CD4-positive, alpha-beta T cell treated with Interleukin-10 for 1 hour (primary cell): ENCODE measurements at places on chromosomes 1 and 21.

- no peak for DNase-seq
Observed at GRCh38 chr1:906600-907420, 16.9 kb upstream of the SAMD11 start.

DNA sequence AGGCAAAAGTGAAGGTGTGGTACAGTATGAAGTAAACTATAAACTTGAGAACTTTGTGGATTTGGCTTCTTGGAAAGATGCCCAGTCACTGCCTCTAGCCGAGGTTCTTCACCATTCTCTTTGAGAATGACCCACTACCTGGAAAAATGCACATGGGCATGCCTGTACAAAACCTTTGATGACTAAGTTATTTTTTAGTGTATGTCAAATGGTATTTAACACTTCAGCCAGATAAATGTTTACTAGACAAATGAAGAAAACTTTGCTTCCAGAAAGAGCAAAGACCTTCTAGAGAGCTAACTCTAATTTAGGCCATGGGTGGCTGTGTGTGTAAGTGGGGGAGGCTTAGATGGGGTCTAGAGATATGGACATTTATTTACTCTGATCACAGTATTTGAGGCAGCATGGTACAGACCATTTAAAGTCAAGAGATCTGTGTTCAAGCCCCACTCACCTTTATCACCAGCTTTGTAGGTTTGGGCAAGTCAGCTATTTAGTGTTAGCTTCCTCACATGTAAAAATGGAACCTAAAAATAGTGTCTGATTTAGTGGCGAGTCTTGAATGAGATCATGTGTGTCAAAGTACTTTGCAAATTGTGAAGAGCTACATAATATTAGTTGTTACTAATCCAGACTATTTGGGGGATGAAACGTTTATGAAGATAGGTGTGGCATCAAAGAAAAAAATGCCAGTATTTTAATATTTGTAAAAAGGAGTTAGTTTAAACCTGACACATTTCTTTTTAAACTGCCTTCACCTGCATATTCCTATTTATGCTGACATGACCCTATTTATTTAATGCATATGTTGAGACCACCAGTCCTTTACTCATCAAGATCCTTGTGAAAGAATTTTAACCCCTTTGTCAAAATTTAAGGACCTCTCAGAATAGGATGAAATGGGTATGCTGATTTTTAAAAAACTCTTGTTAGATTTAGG is 20.2 kb downstream of the NFYC start:
- DNase-seq: no peak

DNA sequence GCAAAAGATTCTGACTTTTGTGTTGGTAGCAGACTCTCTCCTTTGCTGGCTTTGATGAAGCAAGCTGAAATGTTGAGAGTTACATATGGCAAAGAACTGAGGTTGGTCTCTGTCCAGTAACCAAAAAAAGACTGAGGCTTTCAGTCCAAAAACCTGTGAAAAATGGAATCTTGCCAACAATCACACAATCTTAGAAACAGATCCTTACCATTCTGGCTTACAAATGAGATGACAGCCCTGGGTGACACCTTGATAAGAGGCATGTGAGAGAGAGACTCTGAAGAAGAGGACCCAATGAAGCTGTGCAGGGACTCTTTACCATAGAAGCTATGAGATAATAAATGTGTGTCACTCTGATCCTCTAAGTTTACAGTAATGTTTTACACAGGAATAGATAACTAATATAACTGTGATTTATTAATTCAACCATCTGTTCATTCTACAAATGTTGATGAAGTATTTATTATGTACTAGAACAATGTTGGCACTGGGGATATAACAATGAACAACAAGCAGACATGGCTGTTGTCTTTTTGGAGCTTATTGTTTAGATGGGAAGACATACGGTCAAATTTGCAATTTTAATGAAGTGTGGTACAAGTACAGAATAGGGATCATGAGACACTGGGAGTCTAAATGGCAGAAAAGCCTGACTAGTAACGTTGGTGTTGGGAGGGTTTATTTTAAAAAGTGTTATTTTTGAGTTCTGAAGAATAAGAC is 251.0 kb downstream of the OLFM3 start:
- no peak for DNase-seq

GRCh38 chr1:20182415-20182814 is 3.5 kb upstream of the UBXN10 start:
- DNase-seq: no peak

GRCh38 chr1:235327559-235328270 is at the start of gene ARID4B:
ARID4B (minus strand) TSS chr1:235328179; CDS start chr1:235326919, 1,260 bp downstream.
- no peak for DNase-seq

- no peak for DNase-seq
Observed at GRCh38 chr1:110608247-110608646, 2.1 kb upstream of the KCNA2 start.

- peak; percentile 90 for DNase-seq
Observed at GRCh38 chr1:109739738-109740614, 862 bp downstream of the GSTM3 start.

- peak; percentile 65 for DNase-seq
Observed at GRCh38 chr1:15740924-15741850, 1.1 kb upstream of the TMEM82 start.

GRCh38 chr1:4328402-4329071 is 325.9 kb upstream of the AJAP1 start:
- no peak for DNase-seq

- no peak for DNase-seq
Observed at GRCh38 chr21:37368541-37369279, 2.1 kb downstream of the DYRK1A start.
